ENCODE measurements at places on chromosomes 7 and 10.

GRCh38 chr10:22662733-22663330 lies 51.5 kb downstream of the PIP4K2A start:
- DNase-seq = no peak

DNA sequence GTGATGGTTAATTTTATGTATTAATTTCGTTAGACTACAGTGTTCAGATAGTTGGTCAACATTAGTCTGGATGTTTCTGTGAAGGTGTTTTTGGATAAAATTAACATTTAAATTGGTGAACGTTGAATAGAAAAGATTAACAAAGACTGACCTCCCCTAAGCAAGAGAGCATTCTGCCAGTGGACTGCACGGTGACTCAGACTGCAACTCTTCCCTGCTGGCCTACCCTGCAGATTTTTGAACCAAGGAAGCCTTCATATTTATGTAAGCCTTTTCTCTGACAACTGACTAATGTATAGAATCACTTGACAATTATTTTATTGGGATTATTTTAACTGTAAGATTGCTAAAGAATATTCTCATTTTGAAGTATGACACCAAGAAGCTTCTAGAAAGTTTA lies 7.9 kb upstream of the ZNF248 start:
- DNase-seq = no peak

DNA sequence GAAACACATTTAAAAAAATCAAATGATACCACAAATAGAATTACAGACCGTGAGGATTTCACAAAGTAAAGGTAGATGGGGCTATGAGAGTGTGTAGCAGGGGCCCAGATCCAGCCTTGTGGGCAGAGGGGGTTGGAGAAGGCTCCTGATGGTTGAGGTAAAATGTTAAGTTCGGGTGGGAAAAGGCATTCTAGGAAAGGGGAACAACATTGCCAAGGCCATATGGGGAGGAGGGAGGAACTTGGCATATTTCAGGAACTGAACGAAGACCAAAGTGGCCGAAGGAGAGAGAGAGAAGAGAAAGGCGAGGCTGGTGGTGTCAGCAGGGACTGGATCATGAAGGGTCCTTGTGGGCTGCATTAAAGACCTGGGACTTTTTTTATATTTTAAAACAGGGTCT lies 98.9 kb downstream of the CARD11 start:
- no peak for DNase-seq

- no peak for DNase-seq
Measured at GRCh38 chr7:54799792-54800191, 40.8 kb upstream of the SEC61G start.

DNA sequence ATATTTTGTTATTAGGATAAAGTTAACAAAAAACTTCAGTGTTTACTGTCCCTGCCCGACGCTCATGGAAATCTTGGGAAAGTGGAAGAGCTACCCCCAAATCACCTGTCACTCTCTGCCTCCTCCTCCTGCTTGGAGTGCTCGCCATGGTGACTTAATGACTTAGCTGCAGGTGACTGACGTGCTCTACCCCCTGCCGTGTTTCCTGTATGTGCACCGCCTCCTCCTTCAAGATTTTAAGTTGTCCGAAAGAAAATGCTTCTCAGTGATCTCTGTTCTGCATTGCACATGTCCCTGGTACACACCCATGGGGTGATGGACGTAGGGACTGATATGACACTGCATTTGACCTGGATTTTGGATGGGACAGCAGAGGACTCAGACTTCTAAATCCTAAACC lies 338.8 kb upstream of the SHH start:
- no peak for DNase-seq
